Memory B cell (primary cell): ENCODE measurements at places on chromosomes 6 and 20.

DNA sequence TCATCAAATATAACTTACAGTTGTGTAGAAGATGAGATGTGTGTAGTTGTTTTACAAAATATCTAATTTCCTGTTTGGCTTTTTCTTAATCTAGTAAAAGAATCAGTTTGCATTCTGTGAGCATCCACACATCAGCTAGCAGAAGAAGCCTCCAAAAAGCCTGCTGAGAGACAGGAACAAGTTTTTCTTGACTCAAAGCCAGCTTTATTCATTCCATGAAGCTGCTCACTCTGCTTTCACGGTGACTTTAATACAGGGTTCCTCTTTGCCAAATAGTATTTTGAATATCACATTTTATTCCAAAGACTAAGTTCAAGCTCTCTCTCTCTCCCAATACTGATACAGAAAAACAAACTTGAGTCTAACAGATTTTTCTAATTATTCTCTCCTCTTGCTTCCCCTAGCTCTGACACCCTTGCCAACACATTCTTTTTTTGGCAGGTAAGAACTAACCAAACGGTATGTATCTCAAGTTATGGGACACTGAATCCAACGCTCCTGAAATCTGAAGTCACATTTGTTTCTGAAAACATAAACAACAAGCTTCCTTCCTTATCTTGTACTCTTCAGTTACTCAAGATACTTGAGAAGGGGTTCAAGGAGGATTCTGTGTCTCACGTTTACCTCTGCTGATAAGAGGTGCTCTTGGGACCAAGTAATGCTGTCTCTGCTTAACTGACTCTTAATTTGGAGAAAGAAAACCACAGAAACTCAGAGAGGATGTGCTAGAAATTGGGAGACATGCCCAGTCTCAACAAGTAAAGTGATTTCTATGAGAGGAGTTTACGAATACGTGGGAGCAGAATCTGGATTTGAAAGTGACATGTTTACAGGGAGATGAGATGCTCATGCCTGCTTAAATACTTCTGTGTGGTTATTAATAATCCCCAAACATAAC, 184.2 kb upstream of the SPTLC3 start:
- DNase-seq, result no peak

DNA sequence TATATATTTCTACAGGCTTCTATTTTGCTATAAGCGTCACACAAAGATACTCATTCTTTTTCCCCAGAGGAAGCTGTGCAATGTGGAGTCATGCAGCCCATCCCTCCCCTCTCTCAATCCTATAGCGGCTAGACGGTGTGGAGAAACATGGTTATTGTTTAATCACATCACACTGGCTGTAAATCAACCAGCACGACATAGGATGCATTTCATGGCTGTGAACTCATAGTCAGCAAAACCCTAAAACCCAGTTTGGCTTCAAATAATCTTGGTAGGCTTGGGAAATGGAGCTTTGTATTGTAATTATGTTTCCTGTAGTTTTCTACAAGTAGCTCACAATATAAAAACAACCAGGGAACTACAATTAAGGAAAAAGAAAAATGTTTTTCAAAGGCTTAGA, 16.8 kb downstream of the FOXC1 start:
- DNase-seq, result no peak

DNA sequence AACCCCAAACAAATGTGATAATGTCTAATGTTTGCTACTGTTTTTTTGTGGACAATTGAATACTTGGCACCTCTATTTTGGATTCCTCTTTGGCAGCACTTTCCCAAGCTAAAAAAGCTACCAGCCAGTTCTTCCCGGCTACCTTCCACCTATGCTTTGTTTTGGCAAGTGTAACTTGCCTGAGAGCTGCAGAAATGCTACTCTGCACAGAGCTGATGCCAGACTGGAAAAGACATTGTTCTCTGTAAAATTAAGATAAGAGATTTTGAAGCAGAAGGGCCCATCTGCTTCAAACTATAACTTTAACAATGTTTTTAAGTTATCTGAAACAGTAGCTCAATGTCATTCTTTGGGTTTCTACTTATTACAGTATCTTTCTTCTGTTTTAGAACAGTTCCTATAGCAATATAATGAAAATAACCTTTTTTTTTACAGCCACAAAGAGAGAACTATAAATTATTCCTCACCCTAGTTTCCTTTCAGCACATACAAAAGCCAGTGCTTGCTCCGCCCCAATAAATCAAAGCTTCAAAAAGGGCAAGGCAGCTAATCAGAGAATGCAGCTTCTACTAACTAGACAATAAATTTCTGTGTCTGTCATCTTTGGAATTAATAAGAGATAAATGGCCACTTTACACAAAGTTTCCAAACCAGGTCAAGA, 183.1 kb downstream of the UBE3D start:
- DNase-seq, result no peak

- no peak for DNase-seq
These were observed 93.5 kb downstream of the CEBPB start for GRCh38 chr20:50283922-50284810.

DNA sequence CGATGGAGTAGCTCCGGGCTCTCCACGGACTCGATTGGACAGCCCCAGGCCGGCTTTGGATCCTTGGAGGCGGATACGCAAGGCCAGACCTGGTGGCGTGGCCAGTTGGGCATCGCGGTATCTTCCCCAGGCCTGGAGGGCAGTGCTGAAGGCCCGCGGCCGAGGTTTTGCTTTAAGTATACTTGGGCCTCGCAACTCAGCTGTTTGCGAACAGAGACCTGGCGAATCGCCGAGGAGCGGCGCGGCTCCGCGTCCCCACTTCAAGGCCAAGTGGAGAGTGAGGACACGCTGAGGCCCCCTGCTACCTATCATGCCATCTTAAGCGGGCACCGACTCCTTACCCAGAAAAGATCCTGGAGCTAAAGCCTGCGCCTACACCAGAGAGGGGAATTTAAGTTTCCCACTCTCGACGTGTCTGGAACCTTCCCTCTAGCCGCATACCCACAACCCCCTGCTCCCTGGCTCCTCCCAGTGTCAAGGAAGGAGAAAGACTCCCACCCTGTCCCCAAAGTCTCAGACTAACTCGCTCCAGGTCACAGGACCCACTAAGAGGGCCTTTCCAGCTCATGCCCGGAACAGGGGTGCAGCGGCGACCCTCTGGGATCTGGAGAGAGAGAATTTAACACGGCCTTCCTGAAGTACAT, 4.1 kb downstream of the LINC00237 start:
- no peak for DNase-seq

DNA sequence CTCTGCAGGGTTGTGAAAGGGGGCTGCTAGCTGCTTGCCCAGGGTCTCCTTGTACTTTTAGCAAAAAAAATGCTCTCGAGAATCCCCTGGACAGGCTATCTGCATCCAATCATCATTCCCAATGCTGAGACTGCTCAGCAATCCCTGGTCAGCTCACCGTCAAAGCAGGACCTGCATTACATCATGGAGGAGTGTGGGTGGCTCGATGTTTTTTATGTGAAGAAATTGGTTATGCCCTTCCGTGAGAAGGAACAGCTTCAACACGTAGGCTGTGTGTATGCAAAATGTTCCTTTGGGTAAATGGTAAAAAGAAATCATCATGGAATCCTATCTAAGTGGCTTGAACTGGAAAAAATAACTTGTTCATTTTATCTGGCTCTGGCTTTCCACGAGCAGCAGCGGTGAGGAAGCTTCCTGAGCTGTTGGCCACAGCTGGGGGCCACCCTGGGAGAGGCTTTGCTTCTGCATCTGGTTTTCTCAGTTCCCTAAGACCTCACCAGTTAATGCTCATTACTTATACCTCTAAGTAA, 111.4 kb downstream of the FYN start:
- DNase-seq, result no peak

- DNase-seq, result no peak
These were observed 1034.9 kb downstream of the EYS start for GRCh38 chr6:64672131-64672530.

DNA sequence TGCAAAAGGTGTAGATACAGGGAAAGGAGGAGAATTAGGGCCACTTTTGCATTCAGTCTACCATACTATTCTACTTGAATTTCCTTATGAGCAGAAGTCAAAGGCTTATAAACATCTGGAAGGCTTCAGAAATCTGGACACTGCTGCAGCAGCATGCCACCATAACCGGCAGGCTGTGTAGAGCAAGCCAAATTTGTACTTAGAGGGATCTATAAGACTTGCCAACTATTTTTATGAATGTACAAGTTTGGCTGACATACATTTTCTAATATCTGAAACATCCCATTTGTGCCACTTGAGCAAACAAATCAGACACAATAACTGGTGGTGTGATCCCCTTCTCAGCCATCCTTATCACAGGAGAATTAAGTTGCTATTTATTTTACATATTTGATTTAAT, 14.0 kb upstream of the PLCB1 start:
- DNase-seq, result no peak

GRCh38 chr20:8874437-8874836, 194.4 kb upstream of the PLCB4 start:
- DNase-seq, result no peak

- DNase-seq, result no peak
These were observed 63.9 kb upstream of the PDE10A start for GRCh38 chr6:165726965-165727381.

- no peak for DNase-seq
These were observed 49.8 kb downstream of the EYA4 start for GRCh38 chr6:133290930-133291329.

DNA sequence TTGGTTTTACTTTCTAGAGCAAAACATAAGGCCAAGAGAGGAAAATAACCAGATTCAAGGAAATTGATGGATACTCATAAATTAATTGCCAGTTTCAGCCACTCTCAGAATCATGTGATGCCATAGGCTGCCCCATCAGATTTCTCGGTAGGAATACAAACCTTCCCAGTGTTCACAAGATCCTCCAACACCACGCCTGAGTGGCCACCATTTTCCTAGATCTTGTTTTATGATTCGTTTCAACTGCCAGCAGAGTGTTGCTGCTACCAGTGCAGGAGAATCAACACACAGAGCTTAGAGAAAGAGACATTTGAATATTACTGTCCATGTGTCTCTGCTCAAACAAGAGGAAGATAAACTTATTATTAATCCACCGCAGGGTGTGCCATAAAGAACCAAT, 434.2 kb upstream of the CDH4 start:
- no peak for DNase-seq

DNA sequence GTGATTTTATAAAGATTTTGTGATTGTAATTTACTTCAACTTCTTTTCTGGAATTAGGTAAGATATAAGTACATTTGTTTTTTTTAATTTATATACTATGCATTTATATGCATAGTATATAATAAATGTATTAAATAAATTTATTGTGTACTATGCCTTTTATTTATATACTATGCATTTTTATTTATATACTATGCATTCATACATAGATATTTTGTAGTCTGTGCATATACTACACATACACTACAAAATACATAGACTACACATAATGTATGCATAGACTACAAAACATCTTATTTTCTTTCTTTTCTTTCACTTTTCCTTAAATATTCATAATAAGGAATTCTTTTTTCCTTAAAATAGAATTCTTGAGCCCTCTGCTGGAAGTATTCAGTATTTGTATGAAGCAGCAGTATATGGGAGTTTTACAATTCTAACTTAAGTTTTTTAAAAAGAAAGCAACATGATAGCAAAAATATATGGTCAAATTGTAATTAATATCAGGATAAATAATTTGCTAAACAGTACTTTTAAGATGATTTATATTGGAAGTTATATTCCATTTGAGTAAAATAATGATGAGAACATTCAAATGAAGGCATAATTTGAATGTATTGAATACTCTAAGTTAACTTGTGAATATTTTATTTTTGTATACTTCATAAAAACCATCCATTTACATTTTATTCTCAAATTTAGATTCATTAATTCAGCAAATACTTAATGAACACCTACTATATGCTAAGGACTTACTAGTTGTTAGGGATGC, 129.3 kb downstream of the KLHL32 start:
- DNase-seq, result no peak

DNA sequence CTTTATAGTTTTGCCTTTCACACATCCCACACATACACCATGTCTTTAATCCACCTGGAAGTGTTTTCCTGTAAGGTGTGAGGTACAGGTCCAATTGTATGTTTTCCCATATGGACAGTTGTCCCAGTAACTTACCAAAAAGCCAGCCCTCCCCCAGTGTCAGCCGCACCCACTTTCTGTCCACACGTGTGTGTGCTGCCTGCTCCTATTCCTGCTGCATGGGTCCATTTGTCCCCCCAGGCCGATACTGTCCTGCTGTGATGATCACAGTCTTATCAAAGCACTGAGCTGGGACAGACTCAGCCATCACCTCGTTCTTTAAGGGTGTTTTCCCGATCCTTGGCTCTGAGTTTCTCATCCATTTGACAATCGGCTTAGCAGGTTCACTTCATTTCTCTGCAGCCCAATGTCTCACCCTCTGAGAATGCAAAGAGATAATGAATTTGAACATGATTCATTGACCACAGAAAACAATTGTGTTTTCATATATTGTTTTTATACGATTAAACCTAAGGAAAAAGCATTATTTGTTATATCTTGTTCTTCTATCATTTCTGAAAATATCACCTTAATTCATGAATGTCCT, 9.6 kb downstream of the VSX1 start:
- DNase-seq, result no peak
